Islet precursor cell (in vitro differentiated cells): ENCODE measurements at places on chromosomes 1 and 21.

DNA sequence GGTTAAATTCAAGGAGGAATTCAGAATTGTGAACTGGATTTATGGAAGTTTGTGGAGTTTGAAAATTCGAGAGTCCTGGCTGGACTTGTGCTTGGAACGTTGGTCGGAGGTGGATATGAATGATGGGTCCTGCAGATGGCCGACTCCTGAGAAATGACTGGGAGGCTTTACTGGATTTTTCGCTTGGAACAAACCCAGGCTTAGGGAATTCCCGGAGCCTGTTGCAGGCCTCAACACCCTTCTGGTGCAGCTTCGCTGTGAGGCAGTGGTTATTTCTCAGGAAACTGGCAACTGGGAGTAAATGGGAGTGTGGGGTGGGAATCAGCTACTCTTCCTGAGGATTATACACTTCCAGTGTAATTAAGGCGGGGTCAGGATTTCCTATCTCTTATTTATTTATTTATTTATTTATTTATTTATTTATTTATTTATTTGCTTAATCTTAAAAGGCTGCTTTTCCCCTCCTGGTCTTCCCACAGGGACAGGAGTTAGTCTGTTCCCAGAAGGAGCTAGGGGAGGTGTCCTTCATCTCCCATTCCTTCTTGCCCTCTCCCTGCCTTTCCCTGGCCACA is 21.1 kb downstream of the MAPKAPK2 start:
- no peak for DNase-seq

- no peak for DNase-seq
These were observed 708.1 kb downstream of the PTPRU start for GRCh38 chr1:29944253-29944905.

DNA sequence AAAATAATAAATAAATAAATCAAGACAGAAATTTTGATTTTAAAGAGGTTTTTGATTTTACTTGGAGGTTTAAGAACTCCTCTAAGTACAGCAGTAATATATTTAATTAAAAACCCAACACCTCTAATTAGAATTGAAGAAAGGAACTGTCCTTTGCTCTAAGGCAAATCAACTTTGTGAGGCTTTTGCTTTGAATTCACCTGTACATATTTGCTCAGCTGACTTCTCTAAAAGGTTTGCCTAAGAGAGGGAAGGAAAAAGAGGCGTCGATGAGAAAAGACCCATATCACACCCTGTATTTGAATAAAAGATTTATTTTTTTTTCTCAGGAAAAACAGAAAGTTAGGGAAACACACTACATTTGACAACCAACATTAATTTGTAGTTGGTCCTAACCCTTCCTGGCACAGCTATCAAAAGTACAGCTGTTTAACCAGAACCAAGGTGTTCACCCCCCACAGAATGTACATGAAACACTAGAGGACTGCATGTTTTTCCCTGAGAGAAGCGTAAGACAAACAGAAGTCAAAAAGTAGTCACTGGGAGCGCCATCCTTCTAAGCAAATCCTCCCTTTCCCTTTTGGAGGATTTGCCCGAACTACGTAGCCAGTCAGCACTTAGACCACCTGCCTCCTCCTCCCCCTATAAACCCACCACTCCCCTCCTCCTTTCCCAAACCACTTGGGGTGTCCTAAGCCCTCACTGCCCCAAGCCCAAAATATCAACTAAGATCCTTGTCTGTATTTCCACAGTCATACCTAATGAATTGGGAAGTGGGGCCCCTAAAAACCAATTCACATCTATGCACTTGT is 4.9 kb downstream of the MCL1 start:
- no peak for DNase-seq

GRCh38 chr1:195909061-195909460 is 699.2 kb downstream of the KCNT2 start:
- no peak for DNase-seq

DNA sequence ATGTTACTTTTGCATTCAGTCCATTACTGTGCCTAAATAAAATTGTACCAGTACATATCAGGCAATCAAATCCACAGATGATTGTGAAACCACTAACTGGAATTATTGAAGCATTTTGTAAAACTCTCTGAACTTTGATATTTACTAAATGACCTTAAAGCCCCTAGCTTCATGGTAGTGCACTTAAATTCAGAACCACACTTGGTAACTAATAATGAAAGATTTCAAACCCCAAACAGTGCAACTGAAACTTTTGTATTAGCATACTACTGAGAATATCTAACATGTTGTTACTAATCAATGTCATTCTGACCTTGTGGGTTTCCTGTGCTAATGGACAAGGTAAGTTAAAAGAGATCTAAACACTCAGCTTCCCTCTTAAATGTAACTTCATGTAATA is at the start of gene CFHR3:
TSS of gene CFHR3 (plus strand) at position 238 of the 400 bp plus-strand sequence. CDS start at position 285, 47 bp downstream.
- no peak for DNase-seq

GRCh38 chr1:58732087-58732775 is 32.4 kb upstream of the MYSM1 start:
- no peak for DNase-seq

DNA sequence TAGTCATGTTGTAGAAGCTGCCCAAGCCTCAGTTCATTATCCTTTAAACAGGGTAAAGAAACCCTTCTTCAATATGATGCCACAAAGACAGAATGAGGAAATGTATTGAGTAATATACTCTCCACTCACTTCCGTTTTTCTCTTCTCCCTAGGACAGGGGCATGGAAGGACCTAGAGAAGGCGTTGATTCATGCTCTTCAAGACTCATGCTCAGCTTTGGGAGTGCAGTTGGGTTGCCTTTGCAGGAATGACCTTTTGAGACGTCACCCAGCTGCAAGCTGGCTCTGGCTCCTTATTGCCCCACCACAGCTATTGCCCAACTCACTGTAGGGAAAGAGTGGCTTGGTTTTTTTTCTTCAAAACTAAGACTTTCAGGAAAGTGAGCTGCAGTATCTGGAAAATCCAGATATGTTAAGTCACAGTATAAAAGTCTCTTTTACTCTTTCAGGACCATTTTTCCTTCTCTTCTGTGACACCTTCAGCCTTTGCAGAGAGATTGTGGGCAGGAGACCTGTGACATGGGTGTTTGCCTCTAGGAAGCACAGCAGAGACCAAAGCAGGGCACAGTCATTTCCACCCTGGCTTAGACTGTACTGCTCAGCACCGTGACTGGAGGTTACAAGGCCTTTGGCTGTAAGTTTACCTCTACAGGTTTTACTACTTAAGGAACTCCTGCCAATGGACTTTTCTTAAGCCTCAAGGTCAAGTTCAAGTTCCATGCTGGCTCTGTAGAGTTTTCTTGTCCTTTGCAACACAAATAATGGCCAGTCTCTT is 39.5 kb downstream of the XCL2 start:
- DNase-seq = no peak
